ENCODE measurements at places on chromosomes 11 and 22.

DNA sequence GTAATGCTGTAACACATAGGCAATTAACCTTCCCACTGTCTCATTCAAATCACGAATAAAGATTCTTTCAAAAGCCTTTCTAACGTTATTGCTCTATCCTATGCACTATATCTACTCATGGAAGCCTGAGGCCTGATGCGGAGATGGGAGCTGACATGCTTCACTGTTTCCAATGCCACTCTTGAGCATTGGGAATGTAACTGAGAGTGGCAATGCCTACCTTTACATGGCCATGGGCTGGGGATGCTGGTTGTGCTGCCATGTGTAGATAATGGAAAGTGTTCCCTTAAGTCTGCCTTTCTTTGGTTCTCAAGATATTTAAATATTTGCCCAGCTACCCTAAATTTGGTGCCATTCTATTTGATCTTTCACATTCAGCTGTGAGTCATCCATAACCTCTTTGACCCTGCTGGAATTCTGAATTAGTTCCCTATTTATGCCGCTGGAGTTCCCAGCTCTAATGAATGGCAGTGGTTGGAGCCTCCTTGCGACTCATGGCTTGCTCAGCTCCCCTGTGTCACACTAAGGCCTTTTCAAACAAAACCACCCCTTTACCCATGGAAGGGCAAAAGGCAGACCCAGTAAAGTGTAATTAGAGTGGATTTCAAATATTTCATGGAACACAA, 21.4 kb upstream of the DKK3 start:
- no peak overlapping the region for H3K4me3 ChIP-seq
- peaks cover 3% of the 10 kb centered on the region for H3K4me1 ChIP-seq
- H3K27ac ChIP-seq, result no peak overlapping the region

DNA sequence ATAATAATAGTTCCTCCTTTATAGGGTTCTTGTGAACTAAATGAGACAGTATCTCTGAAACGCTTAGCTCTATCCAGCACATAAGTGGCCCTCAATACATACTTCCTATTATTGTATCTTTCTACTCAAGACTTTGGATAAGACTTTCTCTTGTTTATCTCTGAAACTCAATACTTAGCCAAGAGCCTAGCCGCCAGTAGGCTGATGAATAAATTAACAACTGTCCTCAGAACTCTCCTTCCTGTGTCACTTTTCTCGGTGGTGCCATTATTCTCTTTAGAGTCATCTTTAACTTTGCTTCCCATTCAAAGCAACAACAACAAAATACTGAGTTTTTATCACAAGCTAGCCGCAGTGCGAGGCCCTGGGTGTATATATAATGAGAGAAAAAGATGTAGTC, 86.9 kb downstream of the FAM83F start:
- no peak overlapping the region for H3K27ac ChIP-seq
- H3K4me1 ChIP-seq, result no peaks in the 10 kb centered on the region
- DNase-seq, result no peak
- no peaks in the 10 kb centered on the region for H3K36me3 ChIP-seq
- peaks cover 20% of the 10 kb centered on the region for H3K27me3 ChIP-seq

- H3K4me3 ChIP-seq, result no peak overlapping the region
- no peaks in the 10 kb centered on the region for H3K36me3 ChIP-seq
- no peak for DNase-seq
- H3K4me1 ChIP-seq, result no peaks in the 10 kb centered on the region
- no peaks in the 10 kb centered on the region for H3K27me3 ChIP-seq
Measured at GRCh38 chr11:106681435-106681834, 336.8 kb downstream of the GUCY1A2 start.

DNA sequence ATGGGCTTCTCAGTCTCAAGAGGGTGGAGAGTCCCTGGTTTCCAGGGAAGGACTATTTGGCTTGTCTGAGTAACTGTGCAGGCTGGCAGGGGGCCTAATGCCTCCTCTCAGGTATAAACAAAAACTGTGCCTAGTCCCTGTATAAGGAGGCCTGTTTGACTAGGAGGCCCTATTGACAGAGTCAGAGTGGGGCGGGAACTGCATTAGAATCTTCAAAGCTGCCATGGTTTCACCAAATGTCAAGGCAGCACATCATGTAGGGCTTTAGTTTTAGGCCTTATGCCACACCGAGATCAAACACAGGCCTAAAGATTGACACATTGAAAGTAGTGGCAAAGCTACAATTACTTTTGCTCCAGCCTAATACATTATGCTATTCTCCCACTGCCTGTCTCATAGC, 611.5 kb upstream of the B3GAT1 start:
- H3K4me1 ChIP-seq, result no peaks in the 10 kb centered on the region
- H3K27me3 ChIP-seq, result no peaks in the 10 kb centered on the region
- H3K36me3 ChIP-seq, result no peaks in the 10 kb centered on the region
- no peak for DNase-seq
- no peak overlapping the region for H3K27ac ChIP-seq

GRCh38 chr11:72955466-72955865, 141.3 kb downstream of the ATG16L2 start:
- H3K27ac ChIP-seq, result no peak overlapping the region
- peaks cover 13% of the 10 kb centered on the region for H3K4me1 ChIP-seq
- H3K27me3 ChIP-seq, result no peaks in the 10 kb centered on the region
- H3K36me3 ChIP-seq, result no peaks in the 10 kb centered on the region
- no peak overlapping the region for H3K4me3 ChIP-seq

DNA sequence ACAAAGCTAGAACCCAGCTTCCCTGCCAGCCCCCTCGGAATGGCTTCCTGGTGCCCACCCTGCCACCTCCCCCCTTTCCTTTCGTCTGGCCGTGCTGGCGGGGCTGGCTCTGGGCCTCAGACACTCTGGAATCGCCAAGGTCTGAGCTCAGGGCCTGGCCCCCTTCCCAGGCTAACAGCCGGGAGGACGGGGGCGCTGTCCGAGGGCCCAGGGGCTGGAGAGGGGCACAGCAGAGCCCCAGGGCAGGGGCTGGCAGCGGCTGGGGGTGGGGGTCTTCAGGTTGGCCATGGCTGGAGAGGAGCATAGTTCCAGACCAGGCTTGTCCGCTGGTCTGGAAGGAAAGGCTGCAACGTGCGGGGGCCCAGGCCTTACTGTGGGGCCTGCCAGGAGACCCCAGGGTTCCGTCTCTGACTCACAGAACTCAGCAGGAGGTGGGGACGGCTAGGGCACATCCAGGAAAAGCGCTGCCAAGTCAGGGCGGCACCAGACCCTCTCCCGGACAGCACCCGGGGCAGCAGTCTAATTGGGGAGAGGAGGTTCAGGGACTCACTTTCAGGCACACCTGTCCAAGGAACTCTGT, 861 bp upstream of the LTBP3 start:
- H3K27ac ChIP-seq, result peak overlapping the region; percentile 78
- peaks cover 60% of the 10 kb centered on the region for H3K4me1 ChIP-seq
- H3K36me3 ChIP-seq, result no peaks in the 10 kb centered on the region
- H3K4me3 ChIP-seq, result no peak overlapping the region

GRCh38 chr11:25485315-25485714, 846.6 kb upstream of the ANO3 start:
- H3K4me1 ChIP-seq, result no peaks in the 10 kb centered on the region
- H3K4me3 ChIP-seq, result no peak overlapping the region
- H3K36me3 ChIP-seq, result no peaks in the 10 kb centered on the region
- H3K27me3 ChIP-seq, result no peaks in the 10 kb centered on the region

DNA sequence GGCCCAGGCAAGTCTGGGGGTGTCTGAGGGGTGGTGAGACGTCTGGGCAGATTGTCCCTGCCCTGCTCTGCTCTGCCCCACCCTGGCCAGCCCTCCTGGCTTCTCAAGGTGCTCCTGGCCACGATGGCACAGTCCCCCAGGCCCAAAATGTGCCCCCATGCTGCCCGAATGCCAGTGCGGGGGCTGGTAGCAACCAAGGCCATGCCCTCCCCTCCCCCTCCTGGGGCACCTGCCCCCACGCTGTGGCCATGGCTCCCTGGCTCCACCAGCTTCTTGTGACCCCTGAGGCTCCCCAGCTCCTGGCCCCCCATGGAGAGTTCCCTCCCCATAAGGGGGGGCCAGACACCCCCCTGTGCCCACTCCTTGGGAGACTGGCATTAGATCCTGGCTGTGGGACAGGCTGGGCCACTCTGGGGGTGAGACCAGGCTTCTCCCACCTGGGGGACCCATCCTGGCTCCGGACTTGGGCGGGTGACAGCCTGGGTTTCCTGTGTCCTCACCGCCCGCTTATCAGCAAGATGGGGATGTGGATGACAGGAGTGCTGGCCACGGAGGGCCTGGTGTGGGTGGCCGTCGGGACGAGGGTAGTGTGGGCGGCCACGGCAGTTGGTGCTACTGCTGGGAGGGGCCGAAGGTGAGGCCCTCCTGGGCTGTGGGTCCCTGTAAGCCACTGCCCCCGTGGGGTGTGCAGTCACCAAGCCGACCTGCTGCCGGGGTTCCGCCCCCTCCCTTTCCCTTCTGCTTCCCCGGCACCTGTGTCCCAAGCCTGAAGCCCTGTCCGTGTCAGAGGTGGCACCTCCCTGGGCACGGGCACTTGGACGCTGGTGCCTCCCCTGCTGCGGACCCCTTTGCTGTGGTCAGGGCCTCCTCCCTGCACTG, 15.9 kb upstream of the MUC6 start:
- no peaks in the 10 kb centered on the region for H3K36me3 ChIP-seq
- no peak for DNase-seq
- peaks cover 4% of the 10 kb centered on the region for H3K27me3 ChIP-seq
- no peaks in the 10 kb centered on the region for H3K4me1 ChIP-seq
- no peak overlapping the region for H3K27ac ChIP-seq
